ENCODE measurements at places on chromosomes 7 and 10.

GRCh38 chr10:75525067-75525466, 93.6 kb downstream of the LRMDA start:
- no peak for DNase-seq

- DNase-seq, result no peak
Measured at GRCh38 chr10:132407243-132407746, 10.3 kb downstream of the PWWP2B start.

GRCh38 chr10:65340340-65340739, 1585.5 kb upstream of the LRRTM3 start:
- DNase-seq, result no peak

DNA sequence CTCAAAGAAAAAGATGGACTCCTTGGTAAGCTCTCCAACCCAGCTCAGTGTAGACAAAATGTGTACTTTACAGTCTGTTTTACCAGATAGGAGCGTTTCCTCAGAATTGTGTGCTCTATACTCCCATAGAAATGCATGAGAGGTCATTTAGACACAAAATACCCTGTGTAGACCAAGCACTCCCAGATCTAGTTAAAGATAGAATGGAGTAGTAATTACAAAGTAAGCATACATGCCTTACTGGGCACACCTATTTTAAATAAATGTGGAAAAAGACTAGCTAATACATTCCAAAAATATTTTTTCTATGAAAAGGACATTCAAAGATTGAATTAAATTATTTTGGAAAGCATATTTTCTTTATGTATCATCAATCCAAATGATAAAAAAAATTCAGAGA, 271.9 kb upstream of the DGKB start:
- no peak for DNase-seq

DNA sequence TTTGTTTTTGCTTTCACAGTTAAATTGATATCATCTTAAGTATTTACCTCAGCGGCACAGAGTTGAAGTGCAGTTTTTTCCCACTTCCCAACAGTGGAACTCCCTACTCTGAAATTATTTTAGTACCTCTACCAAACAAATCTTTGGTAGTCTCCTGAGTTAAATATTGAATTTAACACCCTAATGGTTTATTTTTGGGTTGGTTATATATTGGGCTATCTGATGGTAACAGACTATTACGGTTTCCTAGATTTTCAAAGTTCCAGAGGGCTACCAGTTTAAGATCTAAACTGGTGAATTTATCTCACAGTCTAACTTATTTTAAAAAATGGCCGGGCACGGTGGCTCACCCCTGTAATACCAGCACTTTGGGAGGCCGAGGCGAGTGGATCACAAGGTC, 1.3 kb downstream of the ZNF277 start:
- no peak for DNase-seq

- DNase-seq, result no peak
Measured at GRCh38 chr10:61621605-61622051, 41.1 kb upstream of the CABCOCO1 start.

- DNase-seq, result no peak
Measured at GRCh38 chr7:16212610-16213009, 208.7 kb downstream of the CRPPA start.

- DNase-seq, result no peak
Measured at GRCh38 chr7:33805630-33806233, 99.6 kb upstream of the BMPER start.

DNA sequence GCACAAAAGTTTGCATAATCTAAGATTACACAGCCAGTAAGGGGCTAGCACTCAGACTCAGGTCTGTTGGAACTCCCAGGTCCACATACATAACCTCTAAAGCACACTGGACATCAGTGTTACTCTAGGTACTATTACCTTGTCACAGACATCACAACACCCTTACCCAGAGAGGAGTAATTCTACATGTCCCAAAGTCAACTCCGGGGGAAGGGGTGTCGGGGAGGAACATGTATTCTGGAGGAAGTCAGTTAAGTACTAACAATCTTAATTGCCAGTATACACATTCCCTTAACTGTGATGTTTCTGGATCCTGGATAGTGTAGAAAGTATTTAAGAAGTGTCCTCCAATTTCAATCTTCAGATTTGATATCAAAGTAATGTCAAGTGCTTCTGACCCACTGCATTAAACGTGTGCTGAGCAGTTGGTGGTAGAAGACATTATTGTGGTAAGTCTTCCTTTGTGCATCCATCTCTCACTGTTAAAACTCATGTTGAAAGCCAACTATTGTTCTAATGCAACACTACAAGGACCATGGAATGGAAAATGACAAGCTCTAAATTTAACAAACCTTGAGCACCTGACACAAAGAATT, 155.4 kb downstream of the CRPPA start:
- no peak for DNase-seq

DNA sequence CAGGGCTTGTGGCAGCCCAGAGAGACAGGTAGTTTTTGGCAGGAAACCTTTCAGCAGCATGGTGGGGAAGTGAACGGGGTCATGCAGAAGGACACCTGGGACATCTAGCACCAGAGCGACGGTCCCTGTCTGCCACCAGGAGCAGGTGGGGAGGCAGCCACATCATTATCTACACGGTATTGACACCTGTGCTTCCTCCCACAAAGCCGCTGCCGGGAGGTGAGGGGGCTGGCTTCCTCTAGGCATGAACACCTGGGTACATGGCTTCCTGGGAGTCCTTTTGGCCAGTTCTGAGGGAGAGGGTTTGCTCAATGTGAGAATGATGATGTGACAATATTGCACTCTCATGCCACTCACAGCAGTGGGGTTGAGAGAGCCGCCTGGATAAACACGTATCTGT, 275.2 kb downstream of the ACTR3B start:
- DNase-seq, result no peak

DNA sequence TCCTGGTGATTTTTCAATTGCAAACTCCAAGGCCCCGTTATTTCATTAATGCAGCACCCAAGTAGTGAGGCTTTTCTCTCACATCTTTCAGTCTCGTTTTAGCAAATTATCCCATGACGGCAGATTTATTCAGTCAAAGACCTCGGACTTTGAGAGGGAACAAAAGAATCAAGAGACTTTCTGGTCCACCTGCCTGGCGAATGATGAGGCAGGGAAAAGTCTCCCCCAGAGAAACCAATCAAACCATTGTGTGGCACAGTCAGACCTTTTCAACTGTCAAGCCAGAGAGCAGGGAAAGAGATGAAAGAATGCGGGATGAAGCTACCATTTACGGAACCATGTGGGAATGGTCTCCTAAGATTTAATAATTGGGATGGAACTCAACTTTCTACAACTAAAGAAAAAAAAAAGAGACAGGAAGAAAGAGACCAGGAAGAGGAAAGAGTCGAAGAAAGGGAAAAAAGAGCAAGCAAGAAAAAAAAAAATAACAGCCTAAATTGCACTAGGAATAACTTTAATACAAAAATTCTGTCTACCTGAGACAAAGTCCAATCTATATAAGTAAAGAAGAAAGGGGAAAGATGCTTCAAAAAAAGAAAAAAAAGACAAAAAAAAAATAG, 22.8 kb downstream of the GLI3 start:
- no peak for DNase-seq

All from activated naive CD8-positive, alpha-beta T cell treated with anti-CD3 and anti-CD28 coated beads, Interleukin-2, amount 50 U/mL, for 16 hours (primary cell).